DMS53 (cell line): ENCODE measurements at places on chromosomes 2 and 18.

DNA sequence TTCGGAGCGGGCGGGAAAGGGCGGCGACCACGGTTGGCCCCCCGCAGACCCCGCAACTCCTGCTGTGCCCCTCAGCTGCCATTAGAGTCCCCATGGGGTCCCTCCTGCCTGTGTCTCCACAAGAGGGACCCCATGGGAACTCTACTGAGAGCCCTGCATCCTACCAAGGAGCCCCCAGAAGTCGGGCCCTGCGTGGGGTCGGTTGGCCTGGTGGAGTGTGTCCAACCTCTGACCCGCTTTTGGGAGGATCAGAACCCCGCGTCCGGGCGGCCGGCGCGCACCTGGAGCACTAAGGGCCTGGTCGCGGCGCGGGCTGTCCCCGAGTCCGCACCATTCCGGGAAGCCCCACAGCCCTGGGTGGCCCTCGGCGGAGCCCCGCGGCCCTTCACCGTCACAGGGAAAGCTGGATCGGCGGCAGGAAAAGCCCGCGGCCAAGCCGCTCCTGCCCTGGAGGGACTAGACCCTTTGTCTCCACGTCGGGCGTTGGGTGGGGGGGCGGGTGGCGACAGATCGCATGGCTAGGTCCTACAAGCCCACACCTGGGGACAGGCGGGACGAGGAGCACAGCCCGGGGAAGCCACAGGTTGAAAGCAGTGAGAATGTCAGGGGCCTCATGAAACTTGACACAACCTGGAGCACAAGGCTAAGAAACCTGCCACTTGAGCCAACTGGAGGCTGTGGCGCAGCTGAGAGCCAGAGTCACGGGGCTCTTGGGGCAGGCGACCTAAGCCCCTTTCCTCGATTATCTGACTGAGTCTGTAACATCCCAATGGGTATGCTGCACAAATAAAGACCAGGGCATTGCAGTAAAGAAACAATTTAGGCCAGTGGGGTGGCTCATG, 11.2 kb upstream of the CXXC1 start:
- DNase-seq, result peak; percentile 58

DNA sequence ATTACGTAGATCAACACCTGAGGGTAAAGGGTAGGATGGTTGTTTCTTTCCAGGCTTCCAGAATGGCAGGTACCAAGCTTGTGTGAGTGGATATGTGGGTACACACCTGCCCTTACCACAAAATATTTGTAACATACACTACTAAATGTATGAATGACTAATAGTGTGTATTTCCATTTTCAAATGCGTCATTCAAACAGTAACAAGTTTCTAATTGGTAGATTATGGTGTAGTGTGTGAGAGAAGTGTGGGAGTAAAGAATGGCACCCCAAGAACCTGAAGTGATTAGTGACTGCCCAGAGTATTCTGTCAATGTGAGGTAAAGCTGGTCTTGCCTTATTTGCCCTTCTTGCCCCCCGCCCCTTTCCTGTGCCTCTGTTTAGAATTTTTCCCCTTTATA, 21.1 kb downstream of the AGPS start:
- DNase-seq, result peak; percentile 24

DNA sequence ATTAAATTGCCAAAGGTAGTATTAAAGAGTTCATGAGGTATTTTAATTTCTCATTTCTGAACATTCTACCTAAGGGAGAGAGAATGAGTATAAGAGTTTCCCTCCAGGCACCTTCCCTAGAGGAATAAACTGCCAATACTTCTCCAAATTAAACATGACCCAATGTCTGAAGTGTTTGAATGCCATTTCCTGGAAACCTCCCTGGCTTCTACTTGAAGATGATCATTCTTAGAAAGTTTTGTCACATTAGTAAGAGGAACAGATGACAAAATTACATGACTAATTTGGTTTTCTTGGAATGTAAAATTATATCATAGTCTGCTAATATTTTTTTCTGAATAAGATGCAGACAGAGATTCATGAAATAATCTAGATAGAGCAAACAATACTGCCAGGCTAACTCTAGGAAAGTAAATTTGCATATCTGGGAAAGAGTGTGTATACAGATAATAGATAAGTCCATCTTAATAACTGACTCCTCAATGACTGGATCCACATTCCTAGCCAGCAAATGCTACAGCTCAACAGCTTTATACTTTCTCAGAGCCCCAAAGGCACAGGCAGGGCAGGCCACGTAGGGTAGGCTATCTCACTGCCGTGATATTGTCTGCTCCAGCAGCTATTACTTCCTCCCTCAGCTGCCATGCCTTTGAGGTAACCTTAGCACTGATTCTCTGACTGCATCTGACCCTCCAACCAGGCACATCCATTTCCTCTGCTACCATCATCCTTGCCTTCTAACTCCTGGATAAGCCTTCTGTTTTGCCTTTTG, 630.8 kb upstream of the PIK3C3 start:
- DNase-seq, result no peak

DNA sequence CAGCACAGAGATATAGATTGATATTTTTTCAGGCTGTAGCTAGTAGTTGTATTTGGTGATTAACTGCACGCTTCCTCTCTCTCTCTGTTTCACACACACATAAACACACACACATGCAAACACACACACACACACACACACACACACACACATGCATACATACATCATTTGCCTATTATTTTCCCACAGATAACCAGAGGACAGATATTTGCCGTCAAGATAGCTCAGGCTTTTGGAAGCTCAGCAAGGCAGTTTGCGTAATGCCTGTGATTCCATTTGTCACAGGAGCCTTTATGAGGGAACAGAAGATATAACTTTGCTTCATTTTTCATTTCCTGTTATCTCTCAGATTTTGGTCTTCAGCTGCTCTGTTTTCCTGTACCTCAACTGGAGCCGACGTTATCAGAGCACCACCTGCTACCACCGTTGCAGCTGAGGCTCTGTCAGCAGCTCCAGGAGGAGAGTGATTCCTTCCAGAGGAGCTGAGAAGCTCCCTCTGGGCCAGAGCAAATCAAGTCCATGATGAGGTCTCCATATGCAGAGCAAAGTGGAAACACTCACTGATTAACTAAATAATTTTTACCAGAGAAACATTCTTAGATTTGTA, 341.9 kb upstream of the PIK3C3 start:
- DNase-seq, result no peak

DNA sequence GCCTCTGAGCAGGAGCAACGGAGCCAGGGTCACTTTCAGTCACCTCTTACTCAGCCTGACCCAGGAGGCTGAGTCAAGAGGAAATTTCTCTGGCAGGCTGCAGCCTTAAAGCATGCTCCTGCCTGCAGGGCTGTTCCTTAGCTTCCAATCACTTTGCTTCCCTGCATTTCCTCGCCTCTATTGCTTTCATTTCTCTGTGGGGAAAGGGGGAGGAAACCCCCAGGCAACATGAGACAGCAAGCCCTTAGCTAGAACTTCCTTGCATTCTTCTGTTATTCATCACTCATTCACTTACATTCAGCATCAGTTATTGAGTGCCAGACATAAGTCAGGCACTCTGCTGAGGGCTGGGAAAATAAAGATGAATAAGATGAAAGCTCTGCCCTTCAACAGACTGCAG, 13.0 kb downstream of the XDH start:
- DNase-seq, result no peak

DNA sequence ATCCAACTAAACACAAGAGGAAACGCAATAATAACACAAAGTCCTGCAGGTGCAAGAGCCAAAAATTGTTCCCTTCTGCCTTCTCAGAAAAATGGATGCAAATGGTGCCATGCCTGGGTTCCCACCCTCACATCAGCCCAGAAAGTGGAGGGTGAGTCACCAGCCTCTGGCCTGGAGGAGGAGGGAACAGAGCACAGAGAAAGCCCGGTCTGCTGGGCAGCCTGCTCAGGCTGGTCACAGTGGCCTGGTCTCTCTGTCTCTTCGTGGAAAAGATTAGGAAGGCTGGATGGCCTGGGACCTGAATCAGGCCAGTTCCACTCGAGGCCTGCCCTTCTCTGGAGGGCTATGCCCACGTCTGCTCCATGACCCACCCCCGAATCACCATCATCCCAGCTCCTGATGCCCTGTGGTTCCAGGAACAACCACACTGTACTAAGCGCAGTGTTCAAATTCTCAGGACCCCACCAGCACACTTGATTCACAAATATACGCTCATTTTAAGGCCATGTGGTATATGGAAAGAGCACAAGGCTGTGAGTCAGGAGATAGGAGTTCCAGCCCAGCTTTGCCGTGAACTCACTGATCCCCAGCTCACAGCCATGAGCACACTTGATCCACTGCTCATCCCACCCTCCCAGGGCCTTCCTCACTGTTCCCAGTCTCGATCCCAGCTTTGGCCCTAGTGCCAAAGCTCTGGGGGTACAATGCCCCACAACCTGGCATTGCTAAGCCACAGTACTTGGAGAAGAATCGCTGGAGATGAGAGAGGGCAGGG, 82.1 kb downstream of the ZBTB7C start:
- peak; percentile 94 for DNase-seq

- no peak for DNase-seq
Measured at GRCh38 chr2:234526711-234527110, 29.8 kb upstream of the ARL4C start.

GRCh38 chr18:35611518-35611917, 30.0 kb downstream of the GALNT1 start:
- no peak for DNase-seq

DNA sequence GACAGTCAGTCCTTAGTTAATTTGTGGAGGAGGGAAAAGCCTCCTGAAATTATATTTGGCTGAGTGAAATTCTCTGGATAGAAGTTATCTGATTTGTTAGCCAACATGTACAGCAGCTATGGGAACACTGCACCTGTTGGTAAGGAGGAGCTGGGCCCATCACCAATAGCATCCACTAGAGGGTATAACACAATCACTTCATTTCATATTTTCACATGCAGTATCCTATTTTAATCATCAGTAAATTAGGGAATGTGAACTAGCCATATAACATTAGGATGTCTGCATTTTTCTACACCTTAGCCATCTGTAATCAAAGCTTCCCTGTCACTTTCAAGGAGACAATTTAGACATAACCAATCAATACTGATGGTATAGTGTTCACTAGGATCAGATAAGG, 818.4 kb upstream of the CDH2 start:
- DNase-seq, result peak; percentile 27

GRCh38 chr2:18301421-18302139, 258.9 kb downstream of the RDH14 start:
- no peak for DNase-seq

GRCh38 chr2:181421131-181421458, 36.1 kb upstream of the ITGA4 start:
- no peak for DNase-seq

DNA sequence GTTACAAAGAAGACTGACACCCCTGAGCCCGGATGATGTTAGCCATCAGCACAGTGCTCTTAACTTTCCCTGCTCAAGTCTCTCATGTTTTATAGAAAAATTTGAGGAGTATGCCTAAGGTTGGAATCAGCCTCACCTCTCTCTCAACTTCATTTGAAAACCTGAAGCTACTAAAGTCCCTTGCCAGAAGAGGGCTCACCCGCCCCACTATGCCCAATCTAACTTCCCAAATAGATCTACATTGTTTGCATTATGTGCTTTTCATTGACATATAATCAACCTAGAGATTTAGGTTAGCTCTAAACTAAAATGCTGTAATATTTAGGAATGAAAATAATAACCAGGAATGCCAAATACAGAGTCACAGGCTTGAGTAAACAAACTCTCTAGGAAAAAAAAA, 305.4 kb downstream of the NCKAP5 start:
- peak; percentile 8 for DNase-seq

DNA sequence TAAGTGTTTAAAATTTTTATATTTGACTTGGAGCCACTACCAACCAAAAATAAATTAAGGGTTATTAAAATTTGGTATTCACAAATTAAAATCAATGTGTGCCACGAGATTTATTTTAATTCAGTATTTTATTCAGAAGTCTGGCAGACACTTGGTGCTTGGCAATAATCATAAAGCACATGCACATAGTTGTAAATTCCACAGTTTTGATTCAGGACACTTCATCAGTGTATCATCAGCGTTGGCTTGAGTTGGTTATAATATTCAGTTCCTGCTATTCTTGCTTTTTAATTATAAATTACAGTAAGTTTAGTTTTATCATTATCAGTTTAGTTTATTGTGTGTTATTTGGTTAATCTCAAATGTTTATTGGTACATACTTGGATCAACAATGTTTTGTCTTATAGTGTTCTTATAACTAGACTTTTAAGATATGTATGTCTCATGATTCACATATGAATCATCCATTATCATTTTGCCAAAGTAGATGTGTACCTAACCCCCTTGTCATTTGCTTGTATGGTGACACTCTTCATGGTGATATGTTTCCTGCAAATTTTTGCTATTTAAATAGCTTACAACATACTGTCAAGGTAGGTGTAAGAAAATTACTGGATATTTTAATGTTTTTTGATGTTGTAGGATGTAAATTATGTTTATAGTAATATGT, 237.9 kb downstream of the BABAM2 start:
- no peak for DNase-seq

GRCh38 chr2:64699712-64700111, 46.0 kb upstream of the SERTAD2 start:
- no peak for DNase-seq

GRCh38 chr2:175889701-175890302, 112.3 kb downstream of the LNPK start:
- DNase-seq, result no peak

DNA sequence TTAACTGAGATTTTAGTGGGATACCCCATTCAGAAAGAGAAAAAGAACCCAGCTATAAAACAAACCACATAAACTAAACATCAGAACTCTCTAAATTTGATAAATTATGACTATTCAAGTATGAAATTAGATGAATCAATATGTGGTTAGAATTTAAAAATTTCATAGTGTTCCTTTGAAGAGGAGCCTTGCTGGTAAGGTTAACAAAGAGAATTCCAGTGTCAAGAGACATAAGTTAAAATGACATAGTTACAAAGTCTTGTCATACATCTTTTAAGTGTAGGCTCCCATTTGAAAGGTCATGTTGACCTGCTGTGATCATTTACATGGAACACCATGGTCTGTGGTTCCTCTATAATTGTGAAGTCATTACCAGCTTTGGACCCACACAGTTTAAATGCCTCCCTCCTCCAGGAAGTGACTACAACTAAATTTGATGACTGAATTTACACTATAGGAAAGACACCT, 231.6 kb upstream of the ETAA1 start:
- DNase-seq, result no peak

DNA sequence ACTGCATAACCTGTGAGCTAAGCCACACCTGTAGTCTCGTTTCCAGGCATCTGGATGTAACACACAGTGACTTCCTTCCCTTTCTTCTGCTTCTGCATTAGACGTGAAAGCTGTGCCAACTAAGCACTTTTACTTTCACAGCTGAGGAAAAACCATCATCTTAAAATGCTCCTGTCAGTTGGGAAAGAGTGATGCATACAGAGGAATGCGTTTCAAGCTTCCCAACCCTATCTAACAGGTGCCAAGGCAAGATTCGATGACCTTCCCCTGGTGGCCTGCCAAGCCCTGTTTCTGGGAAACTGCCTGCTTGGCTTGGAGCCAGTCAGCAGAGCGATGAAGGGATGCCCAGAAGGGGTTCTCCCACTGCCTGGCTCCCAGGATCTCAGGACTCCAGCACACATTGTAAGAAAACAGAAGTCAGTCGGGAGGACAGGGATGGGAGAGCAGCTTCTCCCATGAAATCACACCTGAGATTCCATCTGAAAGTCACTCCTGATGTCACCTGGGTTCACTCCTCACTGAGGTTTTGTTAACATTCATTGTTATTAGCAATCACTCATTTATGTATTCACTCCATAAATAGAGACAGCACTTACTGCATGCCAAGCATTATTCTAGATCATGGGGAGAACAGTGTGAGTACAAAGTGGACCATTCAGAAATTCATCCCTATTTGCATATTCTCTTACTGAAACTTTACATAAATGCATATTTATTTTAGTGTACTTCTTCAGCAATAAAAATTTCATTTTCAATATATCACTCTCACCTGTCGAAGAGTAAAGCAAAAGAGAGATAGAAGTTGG, 64.1 kb downstream of the DTNA start:
- no peak for DNase-seq
